ENCODE measurements at places on chromosomes 1 and 21.

GRCh38 chr1:74937176-74937575 is 197.0 kb upstream of the LHX8 start:
- DNase-seq = peak; percentile 12

GRCh38 chr1:157775101-157775870 is 1.6 kb downstream of the FCRL2 start:
- DNase-seq = no peak

- no peak for DNase-seq
Measured at GRCh38 chr1:85936470-85936869, 220.1 kb downstream of the COL24A1 start.

- no peak for DNase-seq
Measured at GRCh38 chr1:115790356-115790755, 21.8 kb upstream of the CASQ2 start.

DNA sequence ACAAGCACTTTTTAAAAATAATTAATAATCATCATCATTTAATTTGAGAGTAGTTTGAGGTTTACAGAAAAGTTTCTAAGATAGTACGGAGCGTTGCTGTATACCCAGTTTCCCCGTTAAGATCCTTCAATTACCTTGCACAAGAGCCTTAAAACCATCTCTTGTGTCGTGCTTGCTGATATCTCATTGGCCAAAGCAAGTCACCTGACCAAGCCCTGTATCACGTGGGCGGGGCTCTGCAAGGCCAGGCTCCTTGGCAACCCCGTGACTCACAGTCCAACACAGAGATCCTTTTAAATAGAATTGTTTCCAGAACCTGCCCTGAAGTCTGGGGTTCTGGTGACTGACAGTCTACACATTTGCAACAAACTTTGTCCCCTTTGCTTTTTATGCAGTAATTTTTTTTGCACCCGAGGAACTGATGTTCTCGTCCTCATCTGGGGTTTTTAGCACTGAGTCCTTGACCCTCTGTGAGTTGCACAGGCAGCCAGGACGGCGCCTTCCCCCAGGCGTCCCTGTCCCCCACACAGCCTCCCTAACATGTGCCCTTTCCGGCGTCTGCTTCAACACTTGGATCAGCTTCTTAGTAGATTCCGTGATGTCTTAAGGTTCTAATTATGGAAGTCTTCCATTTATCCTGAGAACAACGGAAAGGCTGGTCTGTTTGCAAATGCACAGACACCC is 183.3 kb upstream of the TMEM51 start:
- no peak for DNase-seq

GRCh38 chr1:71882226-71882625 is 400.1 kb downstream of the NEGR1 start:
- no peak for DNase-seq

DNA sequence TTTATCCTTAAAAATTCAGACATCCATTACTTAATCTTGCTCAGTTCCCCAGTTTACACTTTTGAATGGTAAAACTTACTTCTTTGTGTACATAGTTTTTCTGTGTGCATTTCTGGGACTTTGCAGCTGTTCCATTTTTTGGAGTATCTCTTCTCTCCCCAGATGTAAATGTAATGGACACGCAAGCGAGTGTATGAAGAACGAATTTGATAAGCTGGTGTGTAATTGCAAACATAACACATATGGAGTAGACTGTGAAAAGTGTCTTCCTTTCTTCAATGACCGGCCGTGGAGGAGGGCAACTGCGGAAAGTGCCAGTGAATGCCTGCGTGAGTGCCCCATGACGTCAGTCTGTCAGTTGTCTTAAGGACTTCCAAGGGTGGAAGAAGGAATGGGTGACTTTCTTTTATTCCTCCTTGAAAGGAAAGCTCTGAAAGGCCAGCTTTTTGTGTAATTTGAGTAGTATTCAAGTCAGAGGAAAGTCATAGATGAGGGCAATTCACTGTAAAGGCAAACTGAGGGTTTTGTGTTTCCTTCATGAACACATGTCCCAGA is 75.7 kb upstream of the LAMC2 start:
- no peak for DNase-seq

DNA sequence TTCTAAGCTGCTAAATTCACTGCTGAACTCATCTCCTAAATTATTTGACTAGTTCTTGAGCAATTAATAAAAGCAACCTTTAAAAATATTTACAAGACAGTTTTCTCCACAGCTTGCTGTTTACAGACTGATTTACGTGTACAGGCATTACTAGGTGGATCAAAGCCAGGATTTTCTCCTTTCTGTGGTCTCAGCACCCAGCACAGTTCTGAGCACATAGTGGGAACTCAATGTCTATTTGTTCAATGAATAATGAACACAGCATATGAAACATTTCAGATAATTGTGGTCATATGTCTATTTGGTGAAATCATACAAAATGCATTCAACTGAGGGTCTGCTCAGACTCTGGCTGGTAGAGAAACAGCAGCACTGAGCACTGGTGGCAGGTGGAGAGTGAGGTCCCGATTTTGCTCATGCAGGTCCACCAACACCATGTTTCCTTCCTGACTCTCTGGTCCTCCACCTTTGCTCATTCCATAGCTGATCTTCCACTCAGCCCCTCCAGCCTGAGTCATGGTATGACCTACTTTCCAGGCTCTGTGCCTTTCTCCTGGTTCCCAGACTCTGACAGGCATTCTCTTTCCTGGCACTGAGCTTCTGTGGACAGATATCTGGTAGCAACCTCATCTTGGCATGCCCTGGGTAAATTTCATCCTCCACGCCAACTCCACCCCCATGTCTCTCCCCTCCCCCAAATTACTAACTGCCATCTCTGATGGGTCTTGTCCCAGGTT is 311.3 kb downstream of the TGFB2 start:
- DNase-seq = no peak

GRCh38 chr1:208093754-208094719 is 150.1 kb downstream of the PLXNA2 start:
- DNase-seq = no peak

DNA sequence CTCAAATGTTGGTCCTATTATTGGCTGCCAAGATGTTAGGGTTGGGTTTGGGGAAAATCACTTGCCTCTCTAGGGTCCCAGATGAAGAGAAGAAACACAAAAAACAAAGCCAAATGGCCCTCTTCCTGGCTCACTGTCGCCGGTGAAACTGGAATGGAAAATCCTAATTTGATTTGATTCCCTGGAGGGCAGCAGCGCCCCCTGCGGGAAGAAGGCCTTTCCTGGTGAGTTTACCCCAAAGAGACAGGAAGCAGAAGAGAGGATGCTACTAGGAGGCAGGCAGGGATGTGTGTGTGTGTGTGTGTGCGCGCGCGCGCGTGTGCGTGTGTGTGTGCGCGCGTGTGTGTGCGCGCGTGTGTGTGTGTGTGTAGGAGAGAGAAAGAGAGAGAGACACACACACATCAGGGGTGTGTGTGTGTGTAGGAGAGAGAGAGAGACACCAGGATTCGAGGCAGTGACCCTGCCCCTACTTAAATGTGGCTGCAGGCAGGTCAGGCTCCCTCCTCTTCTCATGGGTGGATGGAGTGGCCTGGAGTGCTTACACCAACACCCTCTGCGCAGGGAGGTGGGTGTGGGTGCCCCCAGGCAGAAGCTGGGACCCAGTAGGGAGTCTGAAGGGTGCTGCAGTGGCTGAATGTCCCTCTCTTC is 3.1 kb upstream of the SELENON start:
- DNase-seq = peak; percentile 60

DNA sequence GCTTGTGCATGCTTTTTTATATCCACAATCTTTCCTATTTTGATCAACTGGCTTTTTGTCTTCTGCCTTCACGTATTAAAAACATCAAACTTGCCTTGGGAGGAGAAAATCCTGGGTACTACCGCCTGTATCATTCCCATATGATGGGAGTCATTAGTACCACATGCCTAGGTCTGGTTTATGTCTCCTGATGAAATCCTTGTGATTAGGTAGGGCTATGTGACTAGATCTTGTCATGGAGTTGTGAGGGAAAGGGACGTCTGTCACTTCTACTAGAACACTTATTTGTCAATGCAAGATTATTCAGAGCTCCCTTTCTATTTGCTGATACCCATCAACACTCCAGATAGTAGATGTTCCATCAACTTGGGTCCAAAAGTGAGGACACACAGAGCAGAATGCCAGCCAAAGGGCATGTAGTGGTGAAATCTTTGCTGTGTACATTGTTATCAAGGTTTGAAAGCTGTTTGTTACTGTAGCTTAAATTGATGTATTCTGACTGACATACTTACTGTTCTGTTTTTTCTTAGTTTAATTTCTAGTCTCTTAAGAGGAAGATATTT is 621.8 kb upstream of the NR5A2 start:
- DNase-seq = no peak

GRCh38 chr1:21308847-21309652 is 18.8 kb upstream of the ECE1 start:
- DNase-seq = peak; percentile 75

GRCh38 chr1:48619539-48619938 is 147.5 kb upstream of the SPATA6 start:
- DNase-seq = no peak

- DNase-seq = no peak
Measured at GRCh38 chr1:183070923-183071618, 47.9 kb downstream of the LAMC1 start.

GRCh38 chr21:45344576-45344975 is 56.9 kb upstream of the POFUT2 start:
- DNase-seq = no peak

GRCh38 chr1:91912266-91912665 is 26.3 kb upstream of the TGFBR3 start:
- no peak for DNase-seq

- no peak for DNase-seq
Measured at GRCh38 chr21:21102896-21103295, 104.7 kb downstream of the NCAM2 start.

DNA sequence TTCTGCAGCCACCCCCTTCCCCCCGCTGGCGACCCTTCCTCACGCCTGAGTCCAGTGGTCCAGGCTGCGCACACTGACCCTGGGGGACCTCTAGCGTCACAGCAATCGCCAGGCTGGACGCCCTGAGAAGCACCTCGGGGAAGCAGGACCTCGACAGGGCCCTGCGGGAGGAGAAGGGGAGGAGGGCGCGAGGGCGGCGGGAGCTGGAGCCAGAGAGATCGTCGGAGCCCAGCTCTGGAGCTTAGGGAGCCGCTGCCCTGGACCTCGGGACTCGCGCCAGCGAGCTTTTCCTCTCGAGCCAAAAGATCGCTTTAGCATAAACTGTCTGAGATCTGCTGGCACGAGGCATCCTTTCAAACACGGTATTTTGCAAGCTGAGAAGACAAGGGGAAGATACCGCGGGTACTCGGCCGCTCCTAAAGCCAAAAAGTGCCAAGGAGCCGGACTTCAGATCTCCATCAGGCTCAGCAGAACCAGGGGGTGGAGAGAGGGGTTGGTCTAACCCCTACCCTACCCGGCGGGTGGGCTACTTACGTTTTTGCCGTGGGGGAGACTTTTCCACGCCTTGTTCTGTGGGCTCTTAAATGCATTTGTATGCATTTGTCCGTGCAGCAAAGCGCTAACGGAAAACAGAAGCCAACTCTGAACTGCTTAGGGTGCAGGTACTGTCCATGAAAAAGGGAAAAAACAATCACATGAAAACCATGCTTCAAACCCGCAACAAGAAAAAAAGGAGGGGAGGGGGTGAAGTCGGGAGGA is 586 bp downstream of the COL24A1 start:
- DNase-seq = no peak
